ENCODE measurements at places on chromosomes 3 and 15. TPM values are rescaled to one million over a fixed set of nuclear protein-coding genes. Genes with fewer than 3 reads are reported as not detected.

GRCh38 chr15:42549032-42549491 lies 424 bp downstream of the HAUS2 start:
- H3K4me3 ChIP-seq, result peak overlapping the region; percentile 92
- peak; percentile 7 for DNase-seq
- H3K27me3 ChIP-seq, result no peaks in the 10 kb centered on the region
- H3K36me3 ChIP-seq, result peaks cover 24% of the 10 kb centered on the region

TYRO3 gene
- not detected for total RNA-seq

CGNL1 gene
- not detected for total RNA-seq

- no peak overlapping the region for H3K27ac ChIP-seq
- DNase-seq, result no peak
- peaks cover 13% of the 10 kb centered on the region for H3K27me3 ChIP-seq
- H3K4me3 ChIP-seq, result no peak overlapping the region
- H3K36me3 ChIP-seq, result no peaks in the 10 kb centered on the region
Measured at GRCh38 chr3:10973046-10973595, 19.4 kb upstream of the SLC6A1 start.

DNA sequence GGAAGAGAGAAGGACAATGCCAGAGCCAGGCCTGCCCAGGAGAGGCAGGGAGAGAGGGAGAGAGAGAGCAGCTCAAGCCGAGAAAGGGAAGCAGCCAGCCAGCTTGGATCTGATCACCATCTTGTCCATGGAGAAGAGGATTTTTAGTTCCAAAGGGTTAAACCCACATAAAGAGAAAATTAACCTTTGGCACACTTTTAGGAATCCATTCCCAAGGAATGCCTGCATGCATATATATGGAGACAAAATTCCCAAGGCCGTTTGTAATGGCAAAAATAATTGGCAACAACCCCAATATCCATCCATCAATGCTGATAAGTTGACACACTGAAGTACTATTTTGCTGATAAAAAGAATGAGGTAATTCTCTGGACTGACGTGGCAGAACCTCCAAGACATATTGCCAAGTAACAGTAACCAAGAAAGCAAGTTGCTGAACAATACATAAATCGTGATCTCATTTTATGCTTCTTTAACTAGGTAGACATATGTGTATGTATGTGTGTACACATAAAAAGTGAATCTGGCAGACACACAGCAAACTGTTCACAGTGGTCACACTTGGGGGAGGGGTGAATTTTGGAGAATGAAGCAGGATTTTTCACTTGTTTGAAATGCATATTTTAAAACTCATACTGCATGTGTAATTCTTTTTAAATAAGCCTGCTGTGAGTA lies 7.5 kb upstream of the STRA6 start:
- no peak for DNase-seq
- H3K4me3 ChIP-seq, result no peak overlapping the region
- no peaks in the 10 kb centered on the region for H3K27me3 ChIP-seq
- H3K27ac ChIP-seq, result no peak overlapping the region

KLHL40 gene
- not detected for total RNA-seq

All from naive thymus-derived CD8-positive, alpha-beta T cell (primary cell).